Lower lobe of right lung (tissue), 2 donors: ENCODE measurements at places on chromosomes 12 and 14. TPM values are rescaled to one million over a fixed set of nuclear protein-coding genes. Genes with fewer than 3 reads are reported as not detected.

The ETFBKMT gene
- total RNA-seq, result 4.0 TPM

The DDX47 gene
- 45.1 TPM for total RNA-seq

- no peak for DNase-seq
Measured at GRCh38 chr14:105328678-105329390, 14.3 kb downstream of the PACS2 start.

The CATSPERB gene
- total RNA-seq, result 2.8 TPM

GRCh38 chr12:29429999-29430715, 49.2 kb upstream of the ERGIC2 start:
- peak; percentile 39 for DNase-seq

- no peak for DNase-seq
Measured at GRCh38 chr12:22986997-22987396, 362.0 kb downstream of the ETNK1 start.

The C1S gene
- total RNA-seq, result 280 TPM

DNA sequence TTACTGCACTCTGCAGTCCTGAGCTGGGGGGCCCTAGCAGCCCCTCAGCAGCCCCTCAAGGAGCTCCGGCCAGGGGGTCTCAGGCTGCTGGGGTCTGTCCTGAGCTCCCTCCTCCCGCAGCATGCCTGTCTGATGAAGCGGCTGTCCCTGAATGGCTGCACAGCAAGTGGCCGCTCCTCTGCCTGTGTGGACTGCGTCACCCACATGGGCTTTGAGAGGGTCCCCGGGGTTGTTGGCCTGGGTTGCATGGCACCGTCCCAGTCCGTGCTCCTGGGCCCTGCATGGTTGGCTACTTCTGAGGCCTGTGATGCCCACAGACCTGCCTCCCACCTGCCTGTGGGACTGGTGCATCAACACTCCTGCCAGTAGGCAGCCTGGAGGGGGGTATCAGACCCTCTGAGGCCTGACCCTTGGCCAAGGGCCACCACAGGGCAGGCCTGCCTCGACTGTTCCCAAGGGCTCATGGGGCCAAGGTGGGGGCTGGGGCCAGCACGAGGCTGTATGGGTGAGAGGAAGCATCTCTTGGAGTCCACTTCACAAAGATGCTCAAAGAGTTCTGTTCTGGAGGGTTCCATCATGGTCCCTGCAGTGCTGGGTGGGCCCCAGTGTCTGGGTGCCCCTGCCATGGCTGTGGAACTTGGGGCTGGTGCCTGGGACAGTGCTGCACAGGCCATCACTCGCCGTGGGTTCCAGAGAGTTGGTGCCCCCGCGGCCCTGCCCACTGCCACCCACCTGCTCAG, 12.2 kb downstream of the CEP170B start:
- DNase-seq, result peak; percentile 35

The TMCC3 gene
- 9.7 TPM for total RNA-seq

DNA sequence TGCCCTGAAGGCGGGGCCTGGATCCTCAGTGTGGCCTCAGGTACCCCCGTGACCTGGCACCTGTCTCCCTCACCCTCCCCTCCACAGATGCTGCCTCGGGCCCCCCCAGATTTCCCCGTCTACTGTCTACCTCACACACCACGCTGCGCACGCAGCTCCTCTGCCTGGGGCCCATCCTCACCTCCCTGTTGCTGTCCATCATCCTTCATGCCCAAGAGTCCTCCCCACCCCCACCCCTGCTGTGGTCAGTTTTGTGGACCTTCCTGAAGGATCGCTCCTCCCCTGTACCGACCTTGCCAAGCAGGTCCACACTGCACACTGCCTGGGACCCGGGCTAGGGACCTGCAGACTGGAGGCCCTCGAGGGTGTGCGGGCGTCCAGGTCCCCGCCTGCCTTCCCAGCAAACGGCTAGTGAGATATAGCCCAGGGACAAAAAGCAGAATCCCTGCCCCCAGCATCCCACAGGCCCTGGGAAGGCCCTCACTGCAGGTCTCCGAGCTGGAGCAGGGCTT, 197.4 kb upstream of the DIO3 start:
- DNase-seq, result no peak

- peak; percentile 72 for DNase-seq
Measured at GRCh38 chr14:91361233-91361811, 56.3 kb downstream of the CCDC88C start.

GRCh38 chr14:96592591-96593386, 90.6 kb downstream of the PAPOLA start:
- DNase-seq, result peak; percentile 53

DNA sequence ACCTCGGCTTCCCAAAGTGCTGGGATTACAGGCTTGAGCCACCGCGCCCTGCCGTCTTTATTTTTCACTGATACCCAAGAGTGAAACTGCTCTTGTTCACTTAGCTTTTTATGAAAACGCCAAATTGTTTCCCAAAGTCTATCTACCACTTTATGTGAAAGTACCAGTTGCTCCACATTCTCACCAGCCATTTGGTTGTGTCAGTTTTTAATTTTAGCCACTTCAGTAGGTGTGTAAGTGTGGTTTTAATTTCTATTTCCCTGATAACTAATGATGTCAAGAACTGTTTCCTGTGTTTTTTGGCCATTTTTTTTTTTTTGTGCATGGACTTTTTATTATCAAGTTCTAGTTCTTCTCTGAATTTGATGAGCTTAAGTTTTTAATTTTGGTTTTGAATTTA, 17.1 kb downstream of the CAND1 start:
- no peak for DNase-seq

- no peak for DNase-seq
Measured at GRCh38 chr14:85824526-85824925, 294.6 kb downstream of the FLRT2 start.

The MYF6 gene
- not detected for total RNA-seq

DNA sequence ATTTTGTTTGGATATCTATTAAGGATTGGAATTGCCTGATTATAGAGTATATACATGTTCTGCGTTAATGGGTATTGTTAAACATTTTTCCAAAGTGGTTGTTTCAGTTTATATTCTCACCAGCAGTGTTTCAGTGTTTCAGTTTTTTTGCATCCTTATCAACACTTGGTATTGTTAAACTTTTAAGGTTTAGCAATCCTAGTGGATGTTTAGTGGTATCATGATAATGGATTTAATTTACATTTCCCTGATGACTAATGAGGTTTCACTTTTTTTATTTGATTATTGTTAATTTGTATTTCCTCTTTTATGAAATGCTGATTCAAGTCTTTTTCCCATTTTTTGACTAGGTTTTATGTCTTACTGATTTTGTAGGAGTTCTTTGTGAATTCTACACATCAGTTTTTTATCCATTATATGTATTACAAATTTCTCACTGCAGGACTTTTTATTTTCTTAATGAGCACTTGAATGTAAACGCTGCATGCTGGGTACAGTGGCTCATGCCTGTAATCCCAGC, 23.7 kb downstream of the YLPM1 start:
- DNase-seq, result no peak

The PTGER2 gene
- 6.2 TPM for total RNA-seq

The AQP6 gene
- total RNA-seq, result 0.09 TPM

DNA sequence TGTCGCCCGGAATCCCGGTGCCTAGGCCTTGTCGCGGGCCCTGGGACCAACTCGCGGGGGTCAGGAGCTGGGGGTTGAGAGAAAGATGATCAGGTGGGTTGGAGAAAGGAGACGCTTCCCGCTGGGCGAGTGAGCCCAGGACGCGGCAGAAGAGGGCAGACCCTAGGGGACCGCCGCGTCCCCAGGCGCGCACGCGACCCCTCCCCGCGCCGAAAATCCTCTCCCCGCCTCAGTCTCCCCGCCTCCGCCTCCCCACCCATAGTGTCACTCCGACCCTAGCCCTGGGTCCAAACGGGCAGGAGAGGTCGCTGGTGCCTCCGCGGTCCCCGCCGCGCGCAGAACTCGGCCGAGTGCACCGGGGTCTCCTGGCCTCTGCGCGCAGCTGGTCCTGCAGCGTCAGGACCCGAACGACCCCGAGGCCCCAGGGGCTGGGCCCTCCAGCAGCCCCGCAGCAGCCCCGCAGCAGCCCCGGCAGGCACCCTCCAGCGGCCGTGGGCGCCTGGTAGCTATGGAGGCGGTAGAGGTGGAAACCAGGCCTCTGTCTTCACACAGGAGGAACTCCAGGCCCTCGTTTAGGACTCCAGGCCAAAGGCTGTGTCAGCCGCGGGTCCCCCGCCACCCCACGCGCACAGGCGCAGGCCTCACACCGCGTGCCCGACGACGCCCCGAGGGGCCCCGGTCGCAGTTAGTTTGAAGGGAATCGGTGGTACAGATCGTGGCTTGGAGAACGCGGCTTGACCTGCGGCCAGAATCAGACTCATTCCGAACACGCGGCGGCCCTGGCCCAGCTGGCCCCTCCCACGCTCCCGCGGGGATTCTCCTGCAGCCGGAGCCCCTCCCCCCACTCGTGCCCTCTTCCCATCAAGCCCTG, 60.1 kb upstream of the EIF5 start:
- no peak for DNase-seq

GRCh38 chr12:53931844-53932581, 6.6 kb upstream of the HOXC13 start:
- DNase-seq, result no peak

DNA sequence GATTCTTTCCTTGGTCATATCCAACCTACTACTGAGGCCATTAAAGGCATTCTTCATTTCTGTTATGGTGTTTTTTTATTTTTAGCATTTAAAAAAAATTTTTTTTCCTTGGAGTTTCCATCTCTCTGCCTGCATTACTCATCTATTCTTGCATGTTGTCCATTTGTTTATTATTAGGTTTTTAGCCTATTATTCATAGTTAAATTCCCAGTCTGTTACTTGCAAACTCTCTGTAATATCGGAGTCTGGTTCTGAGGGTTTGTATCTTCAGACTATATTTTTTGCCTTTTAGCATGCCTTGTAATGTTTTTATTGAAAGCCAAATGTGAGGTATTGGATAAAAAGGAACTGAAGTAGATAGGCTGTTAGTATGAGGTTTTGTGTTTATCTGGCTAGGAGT, 284.3 kb downstream of the FUT8 start:
- DNase-seq, result no peak

DNA sequence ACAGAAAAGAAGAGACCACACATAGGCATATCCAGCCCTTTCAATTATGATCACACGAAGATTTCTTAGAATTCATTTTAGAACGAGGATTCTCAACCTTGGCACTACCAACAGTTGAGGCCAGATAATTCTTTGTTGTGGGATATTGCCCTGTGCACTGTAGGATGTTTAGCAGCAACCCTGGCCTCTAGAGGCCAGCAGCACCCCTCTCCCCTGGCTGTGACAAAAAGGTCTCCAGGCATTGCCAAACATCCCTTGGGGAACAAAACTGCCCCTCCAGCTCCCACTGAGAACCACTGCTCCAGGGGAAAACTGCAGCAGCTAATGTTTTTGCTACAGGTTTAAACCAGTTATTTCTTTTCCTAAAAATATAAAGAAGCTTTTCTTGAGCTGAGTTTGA, 7.1 kb downstream of the NT5DC3 start:
- DNase-seq, result no peak

The ENDOU gene
- not detected for total RNA-seq

DNA sequence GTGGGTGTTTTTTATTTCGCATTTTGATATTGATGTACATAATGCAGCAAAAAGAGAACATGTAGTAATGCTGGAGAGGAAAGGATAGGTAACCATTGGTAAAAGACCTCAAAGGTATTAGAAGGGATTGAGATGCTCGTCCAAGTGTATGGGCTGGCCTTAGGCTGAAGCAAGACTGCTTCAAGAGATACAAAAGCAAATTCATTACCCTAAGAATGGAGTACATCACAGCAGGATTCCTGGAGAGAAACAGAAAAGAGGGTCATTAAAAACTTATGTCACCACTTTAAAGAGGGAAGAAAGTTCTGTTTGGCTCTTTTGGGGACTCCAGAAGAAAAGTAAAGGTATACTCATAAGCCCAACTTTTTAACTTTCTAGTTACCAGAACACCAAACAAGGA, 420.5 kb downstream of the ZFP36L1 start:
- no peak for DNase-seq

DNA sequence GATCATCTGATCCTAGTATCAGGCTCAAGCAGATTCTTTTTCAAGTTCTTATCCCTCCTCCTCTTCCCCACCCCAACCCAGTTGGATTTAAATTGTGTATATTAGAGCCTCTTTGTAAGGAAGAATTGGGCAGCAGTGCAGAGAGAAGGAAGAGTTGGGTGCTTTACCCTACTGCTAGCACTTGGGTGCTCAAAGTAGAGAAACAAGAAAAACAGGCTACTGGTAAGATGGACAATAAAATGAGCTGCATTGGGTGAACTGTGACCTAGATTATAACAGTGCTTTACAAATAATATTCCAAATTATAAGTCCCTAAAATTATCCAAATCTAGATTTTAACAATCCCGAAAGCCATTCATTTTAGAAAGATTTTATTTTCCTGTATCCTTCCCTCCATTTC, 363.4 kb upstream of the GARIN6 start:
- DNase-seq, result no peak

The TSHR gene
- not detected for total RNA-seq

The NANOG gene
- not detected for total RNA-seq

DNA sequence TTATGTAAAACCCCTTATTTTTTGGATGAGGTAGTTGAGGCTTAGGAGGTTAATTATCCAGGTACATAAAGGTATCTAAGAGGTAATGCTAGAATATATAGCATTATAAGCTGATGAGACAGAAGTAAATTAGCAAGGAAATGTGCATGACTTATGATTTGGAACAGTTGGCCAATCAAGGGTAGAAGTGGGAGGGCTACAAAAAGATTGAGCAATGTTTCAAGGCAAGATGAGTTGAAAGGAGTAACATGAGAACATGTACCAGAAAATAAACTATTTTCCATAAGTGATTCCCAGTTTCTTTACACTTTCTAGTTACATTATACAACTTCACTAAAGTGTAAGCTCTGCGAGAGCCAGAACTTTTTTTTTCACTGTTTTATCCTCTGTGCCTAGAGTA, 290.9 kb downstream of the LRIG3 start:
- no peak for DNase-seq

DNA sequence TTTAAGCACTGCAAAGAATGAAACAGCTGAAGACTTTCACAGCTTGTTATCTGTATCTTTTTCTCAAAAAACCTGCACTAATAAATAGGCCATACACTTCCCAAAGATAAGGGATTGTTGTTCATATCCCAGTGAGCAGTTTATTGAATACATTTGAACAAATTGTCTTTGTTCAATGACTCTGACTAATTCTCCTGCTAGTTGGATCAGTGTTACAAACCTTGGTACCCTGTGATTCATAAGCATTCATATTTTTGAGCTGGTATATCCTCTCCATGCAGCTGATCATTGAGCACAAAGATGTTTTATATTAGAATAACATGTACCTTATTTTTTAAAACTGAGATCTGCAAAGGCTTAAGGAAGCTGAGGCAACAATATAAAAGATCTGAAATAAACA, 58.9 kb upstream of the FSCB start:
- no peak for DNase-seq

- DNase-seq, result no peak
Measured at GRCh38 chr12:54932691-54933090, 51.9 kb downstream of the TESPA1 start.

- DNase-seq, result peak; percentile 63
Measured at GRCh38 chr14:91252871-91253794, 8.6 kb upstream of the GPR68 start.

DNA sequence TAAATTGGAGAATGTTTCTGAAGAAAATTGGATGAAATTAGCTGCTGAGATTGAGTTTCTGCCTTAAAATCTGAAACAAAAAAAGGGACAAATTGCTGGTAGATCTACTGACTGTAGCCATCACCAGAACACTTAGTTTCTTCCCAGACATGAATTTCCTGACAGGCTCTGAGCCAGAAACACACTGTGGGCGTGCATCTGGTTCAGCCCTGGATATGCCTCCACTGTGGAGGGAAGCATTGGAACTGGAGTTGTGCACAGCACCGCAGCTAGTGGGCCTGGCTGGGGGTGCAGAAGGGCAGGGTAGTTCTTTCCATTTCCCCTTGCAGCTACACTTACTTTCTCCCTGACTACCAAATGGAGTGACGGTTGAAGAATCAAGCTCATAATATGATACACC, 31.2 kb downstream of the CREBL2 start:
- DNase-seq, result no peak

GRCh38 chr12:53840316-53840715, 88.5 kb upstream of the CISTR start:
- no peak for DNase-seq
